ENCODE measurements at places on chromosomes 4 and X. TPM values are rescaled to one million over a fixed set of nuclear protein-coding genes. Genes with fewer than 3 reads are reported as not detected.
A peak's percentile ranks its signal among the peaks of the same experiment; 100 is the strongest.

DNA sequence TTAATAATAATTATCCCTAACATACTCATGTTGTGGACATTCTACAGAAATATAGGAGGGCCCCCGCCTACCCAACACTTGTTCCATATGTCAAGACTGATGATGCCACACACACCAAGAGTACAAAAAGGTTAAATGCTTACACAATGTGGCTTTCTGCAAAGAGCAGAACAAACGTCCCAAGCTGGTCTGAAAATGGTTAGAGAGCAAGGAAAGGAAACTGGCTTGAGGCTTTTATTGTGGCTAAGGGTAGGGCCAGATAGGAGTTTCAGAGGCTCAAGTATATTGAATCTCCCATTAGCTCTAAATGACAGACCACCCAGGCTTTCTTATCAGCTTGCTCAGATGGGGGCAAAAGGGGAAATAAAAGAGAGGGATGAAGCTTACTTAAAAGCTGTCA lies 134.1 kb upstream of the C1QTNF7 start:
- no peak for DNase-seq

GRCh38 chrX:17164079-17164478 lies 210.9 kb upstream of the NHS start:
- DNase-seq = no peak

DNA sequence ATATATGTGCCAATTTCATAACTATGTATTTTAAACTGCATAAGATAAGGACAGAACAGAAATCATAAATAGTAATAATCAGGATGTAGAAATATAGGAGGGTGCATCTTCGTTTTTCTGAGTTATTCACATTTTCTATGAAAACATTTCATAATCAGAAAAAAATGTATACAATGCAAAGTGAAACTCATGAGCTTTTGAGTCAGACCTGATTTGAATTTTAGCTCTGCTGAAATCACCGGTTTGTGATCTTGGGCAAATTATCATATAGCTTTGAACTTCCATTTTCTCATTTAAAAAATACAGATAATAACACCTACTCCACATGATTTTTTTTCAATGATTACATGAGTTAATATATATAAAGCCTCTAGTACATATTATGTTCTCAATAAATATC lies 106.9 kb downstream of the KDR start:
- no peak for DNase-seq

GRCh38 chr4:15162465-15163283 lies 160.4 kb downstream of the CPEB2 start:
- DNase-seq = peak; percentile 16

CNOT6L gene
- total RNA-seq = 66.8 TPM
